Activated T-cell treated with anti-CD3 and anti-CD28 coated beads, Interleukin-2, amount 50 U/mL, for 48 hours (primary cell): ENCODE measurements at places on chromosomes 3 and 15.

GRCh38 chr3:103169289-103169688 lies 734.5 kb downstream of the ZPLD1 start:
- DNase-seq, result no peak

DNA sequence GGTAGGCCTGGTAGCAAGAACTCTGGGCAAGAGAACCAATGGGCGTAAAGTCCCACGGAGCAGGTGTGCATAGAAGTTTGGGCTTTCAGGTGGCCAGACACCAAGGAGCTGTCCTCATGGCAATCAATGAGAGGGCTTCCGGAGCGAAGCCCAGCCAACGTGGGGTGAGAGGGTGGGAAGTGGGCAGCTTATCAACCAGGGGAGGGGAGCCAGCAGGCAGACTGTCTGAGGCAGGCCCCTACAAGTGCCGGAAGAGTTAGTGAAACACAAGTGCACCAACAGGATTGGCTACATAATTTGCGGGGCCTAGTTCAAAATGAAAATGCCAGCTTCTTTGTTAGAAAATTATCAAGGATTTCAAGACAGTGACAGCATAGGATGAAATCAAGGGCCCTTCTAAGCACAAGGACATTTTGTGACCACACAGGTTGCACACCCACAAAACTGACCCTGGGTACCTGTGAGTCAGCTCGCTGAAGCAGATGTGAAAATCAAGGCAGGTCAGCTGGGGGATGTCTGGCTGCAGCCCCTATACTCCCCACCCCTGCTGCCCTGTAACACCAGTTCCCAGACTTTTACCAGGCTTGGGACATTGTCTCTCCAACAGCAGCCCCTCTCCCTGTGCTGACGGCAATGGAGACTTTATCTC lies 102.1 kb upstream of the ETV5 start:
- no peak for DNase-seq

GRCh38 chr3:187044206-187044605 lies 95.1 kb downstream of the RPL39L start:
- DNase-seq, result no peak

DNA sequence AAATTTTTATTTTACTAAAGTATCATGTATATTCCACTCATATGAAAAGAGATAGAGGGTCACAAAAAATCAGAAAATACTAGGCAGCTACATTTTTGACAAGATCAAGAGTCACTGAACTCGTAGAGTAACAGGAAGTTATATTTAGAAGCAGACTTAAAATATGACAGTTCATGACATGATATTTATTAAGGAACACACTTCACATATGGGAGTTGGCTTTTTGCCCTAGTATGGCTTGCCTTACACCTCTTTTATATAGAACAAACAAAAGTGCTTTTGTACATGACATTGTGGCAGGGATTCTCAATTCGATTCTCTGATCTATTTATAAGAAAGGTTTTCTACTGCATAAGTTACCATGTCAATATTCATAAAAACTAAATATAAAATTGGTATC lies 80.1 kb upstream of the GBE1 start:
- no peak for DNase-seq
